IPS DF 19.7 (cell line): ENCODE measurements at places on chromosomes 5 and 9.

GRCh38 chr5:103037673-103038455 is 82.1 kb downstream of the GIN1 start:
- DNase-seq, result no peak

DNA sequence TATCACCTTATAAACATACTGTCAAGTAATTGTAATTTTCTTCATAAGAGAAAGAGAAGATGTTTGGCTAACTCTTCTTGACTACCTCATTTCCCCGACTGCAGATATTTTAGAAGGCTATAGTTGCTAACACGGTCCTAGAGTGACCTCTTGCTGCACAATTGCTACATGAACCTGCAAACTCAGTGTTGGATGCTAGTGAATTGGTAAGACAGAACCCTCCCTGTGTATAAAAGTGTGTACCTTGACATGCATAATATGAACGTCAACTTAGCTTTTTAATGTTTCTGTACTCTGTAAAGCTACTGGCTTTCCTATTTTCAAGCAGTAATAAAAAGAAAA is 46.7 kb upstream of the CER1 start:
- no peak for DNase-seq

GRCh38 chr9:14318361-14318760 is 4.4 kb upstream of the NFIB start:
- DNase-seq, result no peak

DNA sequence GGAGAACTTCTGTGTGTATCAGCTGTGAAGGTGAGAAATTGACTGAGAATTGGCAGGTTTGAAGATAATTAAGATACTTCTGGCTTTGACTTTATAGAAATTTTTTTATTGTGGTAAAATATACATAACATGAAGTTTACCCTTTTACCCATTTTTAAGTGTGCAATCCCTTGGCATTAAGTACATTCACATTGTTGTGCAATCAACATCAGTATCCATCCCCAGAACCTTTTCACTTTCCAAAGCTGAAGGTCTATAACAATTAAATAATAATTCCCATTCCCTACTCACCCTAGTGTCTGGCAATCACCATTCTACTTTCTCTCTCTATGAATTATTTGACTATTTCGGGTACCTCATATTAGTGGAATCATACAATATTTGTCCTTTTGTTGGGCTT is 69.9 kb downstream of the ACTBL2 start:
- no peak for DNase-seq

DNA sequence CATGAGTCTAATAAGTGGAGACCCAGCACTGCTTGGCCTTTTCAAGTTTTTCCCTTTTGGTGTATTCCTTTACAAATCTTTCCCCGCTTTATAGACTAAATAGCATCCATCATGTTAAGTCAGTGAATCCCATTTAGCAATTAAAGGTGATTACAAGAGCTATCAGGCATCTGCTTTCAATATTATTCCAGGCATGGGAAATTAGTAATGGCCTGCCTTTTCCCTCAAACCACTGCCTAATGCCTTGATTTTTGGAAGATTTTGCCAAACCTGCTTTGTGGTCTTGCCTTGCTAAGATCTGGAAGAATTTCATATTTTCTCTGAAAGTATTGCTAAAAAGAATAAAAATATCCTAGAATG is 102.8 kb upstream of the GNA14 start:
- DNase-seq, result no peak

- DNase-seq, result no peak
These were observed 287.8 kb downstream of the TLR4 start for GRCh38 chr9:117992006-117992405.

DNA sequence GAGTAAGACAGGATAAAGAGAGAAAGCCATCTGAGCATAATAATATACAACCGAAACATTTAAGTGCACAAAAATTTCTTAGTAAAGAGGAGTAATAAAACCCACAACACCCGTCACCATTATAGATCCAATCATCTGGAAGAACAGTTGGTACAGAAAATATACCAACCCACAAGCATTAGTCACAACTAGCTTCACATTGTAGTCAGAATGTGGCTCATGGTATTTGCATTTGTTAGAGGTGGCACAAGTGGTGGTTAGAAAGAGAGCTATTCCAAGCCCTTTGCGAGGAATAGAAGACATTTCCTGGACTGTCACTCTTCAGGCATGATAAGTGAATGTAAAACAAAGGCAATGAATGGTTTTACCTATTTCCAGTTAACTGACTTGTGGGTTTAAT is 677.5 kb upstream of the ST8SIA4 start:
- DNase-seq, result no peak

GRCh38 chr5:140267201-140267540 is 35.7 kb downstream of the PFDN1 start:
- no peak for DNase-seq

DNA sequence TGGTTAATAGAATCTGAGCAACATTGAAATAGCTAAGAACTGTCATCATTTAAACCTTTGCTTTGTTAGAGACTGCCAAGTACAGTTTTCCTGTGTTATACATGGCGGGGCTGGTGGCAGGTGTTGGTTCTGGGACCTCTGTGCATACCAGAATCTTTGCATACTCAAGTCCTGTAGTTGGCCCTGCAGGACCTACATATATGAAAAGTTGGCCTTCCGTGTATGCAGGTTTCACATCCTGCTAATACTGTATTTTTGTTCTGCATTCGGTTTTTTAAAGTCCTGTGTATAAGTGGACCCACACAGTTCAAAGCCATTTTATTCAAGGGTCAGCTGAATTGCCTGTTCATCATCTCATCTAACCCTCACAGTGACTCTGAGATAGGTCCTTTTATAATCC is 36.4 kb downstream of the LARP1 start:
- DNase-seq, result no peak

- DNase-seq, result no peak
These were observed 42.0 kb upstream of the KCNN2 start for GRCh38 chr5:114319821-114320220.

- no peak for DNase-seq
These were observed 8.8 kb upstream of the SCGB3A1 start for GRCh38 chr5:180599981-180600553.

DNA sequence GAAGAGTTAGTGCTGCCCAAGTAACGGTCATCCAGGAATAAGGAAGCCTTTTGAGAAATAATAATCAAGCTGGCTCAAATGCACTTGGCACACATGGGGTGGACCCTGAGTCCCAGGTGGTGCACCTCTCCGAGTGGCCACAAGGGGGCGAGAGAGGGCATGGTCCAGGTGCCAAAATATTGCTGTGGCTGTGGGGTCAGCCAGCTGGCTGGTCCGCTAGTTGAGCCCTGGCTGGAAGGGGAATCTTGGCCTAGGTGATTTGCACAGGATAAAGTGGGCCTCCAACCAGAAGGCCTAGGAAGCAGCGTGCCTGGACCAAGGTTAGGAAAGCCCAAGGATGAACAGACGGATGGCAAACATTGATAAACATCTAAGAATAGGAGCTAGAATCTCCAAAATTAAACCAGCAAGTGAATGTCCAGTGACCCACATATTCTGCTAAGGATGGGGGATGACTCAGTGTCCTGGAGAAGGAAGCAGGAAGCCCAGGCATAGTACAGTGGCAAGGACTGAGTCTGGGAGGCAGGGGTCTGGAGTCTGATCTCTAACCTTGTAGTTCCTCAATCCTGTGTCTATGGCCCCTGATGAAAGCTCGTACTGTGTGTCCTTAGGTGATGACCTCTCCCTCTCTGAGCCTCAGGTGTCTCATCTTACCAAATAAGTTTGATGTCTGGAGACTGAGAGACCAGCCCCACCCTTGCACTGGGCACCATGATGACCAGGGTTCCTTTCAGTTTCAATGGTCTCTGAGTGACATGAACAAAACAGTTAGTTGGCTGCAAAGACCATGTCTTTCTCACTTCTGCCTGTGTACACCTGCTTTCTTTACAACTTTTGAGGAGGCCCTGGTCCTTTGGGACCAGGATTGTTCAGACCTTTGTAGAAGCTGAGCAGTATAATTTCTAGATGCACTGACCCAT is 19.2 kb upstream of the SHB start:
- DNase-seq, result no peak

DNA sequence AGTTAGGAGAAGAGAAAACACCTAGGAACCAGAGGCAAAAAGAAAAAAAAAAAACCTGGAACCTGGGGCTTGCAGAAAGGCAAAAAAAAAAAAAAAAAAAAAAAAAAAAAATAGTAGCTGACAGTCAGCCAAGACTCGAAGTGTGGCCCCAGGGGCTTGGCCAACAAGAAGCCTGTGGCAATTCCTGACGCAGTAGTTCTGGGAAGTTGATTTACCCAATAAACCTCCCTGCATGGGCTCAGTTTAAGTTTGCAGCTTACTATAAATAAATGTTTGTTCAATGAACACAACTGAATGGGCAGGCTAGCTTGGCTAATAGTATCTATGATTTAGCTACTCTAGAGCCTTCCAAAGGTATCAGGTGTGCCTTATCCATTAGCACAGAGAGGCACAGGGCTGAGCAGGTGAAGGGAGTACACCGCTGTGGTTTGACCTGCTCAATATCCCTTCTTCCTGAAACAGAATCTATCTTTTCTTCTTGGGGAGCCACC is 21.3 kb upstream of the GLRX start:
- DNase-seq, result no peak

GRCh38 chr5:73727470-73727869 is 101.5 kb downstream of the ARHGEF28 start:
- no peak for DNase-seq

DNA sequence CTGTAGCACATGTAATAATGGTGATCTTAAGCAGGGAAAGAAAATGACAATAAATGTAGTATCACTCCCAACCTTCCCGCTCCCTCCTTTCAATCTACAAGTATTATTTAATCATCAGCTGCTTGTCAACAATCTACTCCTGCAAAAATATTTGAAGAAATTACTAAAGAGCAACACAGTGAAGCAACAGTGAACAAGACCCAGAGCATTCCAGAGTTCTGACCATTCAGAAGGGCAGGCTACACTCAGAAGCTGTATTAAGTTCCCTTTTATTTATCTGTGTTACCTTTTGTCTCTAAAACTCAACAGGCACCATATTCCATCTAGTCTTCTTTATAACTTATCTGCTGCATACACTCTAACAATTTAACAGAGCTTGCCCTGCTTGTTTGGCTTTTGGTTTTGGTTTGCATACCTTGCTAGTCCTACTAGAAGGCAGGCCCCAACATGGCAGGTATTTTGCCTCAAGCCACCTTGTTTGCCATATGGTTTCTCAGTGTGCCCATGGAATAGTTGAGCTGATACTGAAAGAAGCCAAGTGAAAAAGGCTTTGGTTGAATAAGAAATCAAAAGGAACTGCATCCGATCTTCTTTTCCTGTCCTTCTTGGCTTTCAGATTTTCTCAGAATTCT is 253.9 kb downstream of the CEMIP2 start:
- DNase-seq, result no peak

DNA sequence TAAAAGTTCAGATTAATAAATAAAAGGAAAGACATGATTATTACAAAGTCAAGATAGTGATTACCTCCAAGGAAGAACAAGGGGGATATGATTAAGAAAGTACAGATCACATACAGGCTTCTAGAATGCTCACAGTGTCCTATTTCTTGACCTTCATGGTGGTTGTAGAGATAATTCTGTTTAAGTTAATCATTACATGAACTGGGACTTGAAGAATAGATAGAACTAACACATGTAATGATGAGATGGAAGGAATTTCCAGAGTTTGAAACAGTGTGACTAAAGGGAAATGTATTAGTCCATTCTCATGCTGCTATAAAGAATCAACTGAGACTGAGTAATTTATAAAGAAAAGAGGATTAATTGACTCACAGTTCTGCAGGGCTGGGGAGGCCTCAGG is 72.7 kb downstream of the LURAP1L start:
- DNase-seq, result no peak

DNA sequence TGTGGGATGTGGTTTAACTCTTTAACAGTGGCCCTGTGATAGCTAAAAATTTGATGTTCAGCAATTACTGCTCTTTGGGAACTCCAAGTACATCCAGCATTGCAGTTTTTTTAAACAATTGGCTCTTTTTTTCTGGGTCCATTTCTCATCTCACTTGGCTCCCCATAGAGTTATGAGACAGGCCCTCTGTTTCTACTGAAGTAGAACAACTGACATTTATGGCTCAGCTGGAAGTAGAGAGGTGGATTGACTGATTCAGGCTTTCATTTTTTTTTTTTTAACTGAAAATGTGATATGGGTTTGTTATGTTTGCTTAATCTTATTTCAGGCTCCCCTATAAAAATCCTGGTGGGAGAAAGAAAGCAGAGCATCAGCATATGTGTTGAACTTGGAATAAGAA is 96.6 kb upstream of the CD180 start:
- no peak for DNase-seq

DNA sequence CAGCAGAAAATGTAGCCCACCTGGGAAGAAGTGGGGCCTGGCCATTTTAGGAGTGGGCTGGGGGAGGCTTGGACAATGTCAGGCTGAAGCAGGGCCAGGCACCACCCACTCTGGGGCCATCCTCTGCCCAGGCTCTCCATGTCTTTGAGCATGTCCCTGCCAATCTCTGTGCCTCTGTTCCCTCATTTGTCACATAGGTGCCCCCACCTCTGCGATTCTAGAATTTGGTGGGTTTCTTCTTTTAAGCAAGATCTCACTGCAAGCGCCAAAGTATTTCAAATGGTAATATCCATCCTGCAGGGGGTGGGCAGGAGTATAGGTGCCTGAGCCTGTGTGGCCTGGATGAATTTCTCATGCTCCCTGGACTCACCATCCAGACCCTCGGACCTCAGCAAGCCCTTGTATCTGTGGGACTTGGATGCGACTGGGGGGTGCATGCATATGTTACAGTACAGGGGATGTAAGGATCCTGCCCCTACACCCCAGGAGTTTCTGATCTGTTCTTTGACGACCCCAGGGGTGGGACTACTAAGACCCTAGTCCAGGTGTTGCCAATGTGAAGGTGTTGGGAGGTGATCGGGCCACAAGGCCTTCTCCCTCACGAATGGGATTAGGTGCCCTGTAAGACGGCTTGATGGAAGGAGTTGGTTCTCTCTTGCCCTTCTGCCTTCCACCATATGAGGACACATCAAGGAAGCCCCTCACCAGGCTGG is 4.3 kb downstream of the CD74 start:
- no peak for DNase-seq

DNA sequence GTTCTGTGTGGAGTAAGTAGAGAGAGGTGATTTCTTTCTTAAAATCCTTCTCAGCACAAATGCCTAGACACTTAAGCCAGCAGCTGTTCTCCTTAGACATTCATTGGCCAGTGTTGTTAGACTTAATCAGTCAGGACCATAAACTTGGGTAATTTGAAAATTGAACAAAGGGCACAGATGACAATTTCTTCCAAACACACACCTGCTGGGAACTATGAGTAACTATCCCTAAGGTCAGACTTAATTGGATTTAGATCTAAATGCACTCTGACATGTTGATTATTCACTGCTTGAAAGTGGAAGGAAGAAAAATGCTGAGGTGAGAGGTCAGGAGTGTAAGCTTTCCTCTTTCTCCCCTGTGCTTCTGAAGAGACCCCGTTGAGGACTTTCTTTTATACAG is 1083.7 kb upstream of the DMAC1 start:
- DNase-seq, result no peak
